M059J (cell line): ENCODE measurements at places on chromosomes 6 and 20. TPM values are rescaled to one million over a fixed set of nuclear protein-coding genes. Genes with fewer than 3 reads are reported as not detected.

Gene TFAP2D
- total RNA-seq: not detected in 2 replicates

Gene CAGE1
- 0.02 TPM in 1 of 2 replicates, not detected in the other for total RNA-seq

Gene NTSR1
- 0.07 and 0.54 TPM in 2 replicates for total RNA-seq

Gene HLA-DRB1
- total RNA-seq: 0.17 TPM in 1 of 2 replicates, not detected in the other

Gene COL11A2
- 0.02 TPM in 1 of 2 replicates, not detected in the other for total RNA-seq

Gene DUSP15
- 0.91 and 3.2 TPM in 2 replicates for total RNA-seq

Gene TMEM74B
- 0.34 TPM in 2 replicates for total RNA-seq

- no peak for DNase-seq
These were observed 146.0 kb downstream of the CEBPB start for GRCh38 chr20:50336661-50337060.

- DNase-seq: no peak
These were observed 7.3 kb upstream of the ENTPD6 start for GRCh38 chr20:25188218-25188617.

DNA sequence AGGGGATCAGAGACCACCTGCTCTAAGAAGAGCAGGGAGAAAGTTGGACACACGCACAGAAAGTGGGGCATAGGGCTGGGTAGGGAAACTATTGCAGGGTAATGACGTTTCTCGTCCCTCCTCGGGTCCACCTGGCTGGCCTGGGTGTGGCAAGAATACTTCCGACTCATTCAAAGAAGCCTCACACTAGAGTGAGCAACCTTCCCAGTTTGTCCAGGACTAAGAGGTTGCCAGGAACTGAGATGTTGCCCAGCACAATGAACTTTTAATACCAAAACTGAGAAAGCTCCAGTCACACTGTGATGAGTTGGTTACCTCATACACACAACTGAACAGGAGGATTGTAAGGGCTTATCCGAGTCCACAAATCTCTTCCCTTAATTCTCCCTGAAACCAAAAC, 74.5 kb upstream of the ADGRF1 start:
- DNase-seq: no peak

DNA sequence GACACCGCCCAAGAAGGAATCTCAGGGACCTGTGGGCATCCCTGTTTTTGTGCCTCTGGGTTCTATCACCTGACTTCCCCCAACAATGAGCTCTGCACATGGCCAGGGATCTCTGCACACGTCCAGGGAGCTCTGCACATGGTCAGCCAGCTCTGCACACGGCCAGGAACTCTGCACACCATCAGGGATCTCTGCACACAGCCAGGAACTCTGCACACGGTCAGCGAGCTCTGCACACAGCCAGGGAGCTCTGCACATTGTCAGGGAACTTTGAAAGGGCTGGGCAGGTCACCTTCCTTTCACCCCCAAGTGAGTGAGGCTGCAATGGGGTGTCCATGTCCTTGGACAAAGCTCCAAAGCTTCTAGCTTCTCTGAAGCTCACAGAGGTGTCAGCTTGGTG, 5.2 kb upstream of the SLCO4A1 start:
- no peak for DNase-seq

GRCh38 chr20:59579404-59580145, 24.8 kb upstream of the PHACTR3 start:
- DNase-seq: no peak

DNA sequence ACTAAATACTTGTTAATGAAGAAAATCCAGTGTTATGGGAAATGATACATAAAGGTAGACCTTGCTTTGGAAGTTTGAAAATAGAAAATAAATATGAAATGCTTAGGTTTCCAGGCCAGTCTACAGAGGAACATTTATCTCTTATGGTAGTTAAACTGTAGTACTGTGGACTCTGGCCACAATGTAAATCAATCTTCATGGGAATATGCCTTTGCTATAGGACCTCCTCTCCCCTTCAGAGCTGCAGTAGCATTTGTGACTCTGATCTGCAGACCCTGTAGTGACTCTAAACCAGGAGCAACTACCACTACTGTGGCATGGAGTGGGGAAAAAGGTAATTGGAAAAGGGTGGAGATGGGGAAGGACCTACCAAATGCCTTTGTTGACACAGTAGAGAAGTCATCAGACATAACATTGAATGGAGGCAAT, 4.5 kb downstream of the HSPA1A start:
- DNase-seq: peak; percentile 14

- DNase-seq: no peak
These were observed 63.6 kb downstream of the RIPOR3 start for GRCh38 chr20:50627747-50628146.

GRCh38 chr6:158131926-158132325, 36.1 kb downstream of the SERAC1 start:
- peak; percentile 33 for DNase-seq

- no peak for DNase-seq
These were observed 14.0 kb upstream of the GSTA4 start for GRCh38 chr6:53009056-53009455.

GRCh38 chr6:128519132-128519930, 1.1 kb downstream of the PTPRK start:
- DNase-seq: peak; percentile 84

DNA sequence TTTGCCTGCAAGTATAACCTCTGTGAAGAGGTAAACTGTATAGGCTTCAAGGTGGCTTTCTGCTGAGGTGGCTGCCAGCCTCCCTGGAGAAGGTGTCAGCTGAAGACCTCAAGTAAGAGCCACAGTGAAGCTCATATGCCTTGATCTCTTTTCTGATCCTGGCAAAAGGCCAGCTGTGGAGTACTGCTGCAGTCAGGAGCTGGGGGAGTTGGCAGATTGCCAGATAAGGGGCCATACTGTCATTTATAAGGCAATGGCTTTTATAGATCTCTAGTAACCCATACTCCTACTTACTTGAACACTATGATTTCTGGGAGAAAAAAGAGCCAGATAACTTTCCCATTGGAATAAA, 8.8 kb upstream of the CEP85L start:
- DNase-seq: no peak

DNA sequence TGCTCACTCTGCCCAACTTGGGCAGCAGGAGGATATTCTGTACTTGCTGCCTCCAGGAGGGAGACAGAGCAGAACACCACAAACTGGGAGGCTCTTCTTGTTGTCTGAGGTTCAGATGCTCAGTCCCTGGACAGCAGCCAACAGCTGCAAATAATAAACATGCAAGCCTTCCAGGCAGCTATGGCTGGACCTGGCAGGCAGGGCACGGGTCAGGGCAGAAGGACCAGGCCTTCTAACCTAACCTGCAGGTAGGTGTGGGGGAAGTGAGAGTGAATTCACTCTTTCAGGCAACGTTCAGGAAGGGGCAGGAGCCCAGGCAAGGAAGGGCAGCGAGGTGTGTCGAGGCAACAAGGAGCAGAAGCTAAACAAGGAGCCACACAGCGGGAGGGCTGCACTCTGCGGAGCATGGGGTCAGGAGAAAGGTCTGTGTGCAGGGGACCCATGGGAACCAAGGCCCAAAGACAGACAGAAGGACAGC, 31.5 kb downstream of the NINL start:
- peak; percentile 60 for DNase-seq

DNA sequence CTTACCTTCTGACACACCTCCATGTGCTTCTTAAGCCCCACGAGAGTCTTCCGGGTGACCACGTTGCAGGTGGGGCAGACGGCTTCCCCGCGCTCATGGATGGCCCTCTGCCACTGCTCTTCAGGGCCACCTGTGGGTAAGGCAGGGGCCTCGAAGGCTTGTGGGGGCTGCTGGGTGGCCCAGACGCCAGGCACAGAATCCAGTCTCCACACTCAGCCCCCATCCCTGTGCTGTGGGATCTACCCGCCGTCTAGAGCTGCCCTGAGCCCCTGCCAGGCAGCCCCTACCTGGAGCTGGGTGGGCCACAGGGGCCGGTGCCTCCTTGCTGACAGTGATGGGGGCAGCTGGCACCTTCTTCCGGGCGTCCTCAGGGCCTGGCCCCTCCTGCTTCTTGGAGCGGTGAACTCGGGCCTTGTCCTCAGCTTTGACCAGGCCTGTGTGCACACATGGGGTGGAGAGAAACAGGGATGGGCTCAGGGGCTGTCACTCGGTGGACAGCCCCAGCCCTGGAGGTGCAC, 5.9 kb downstream of the ZNF512B start:
- DNase-seq: no peak

- DNase-seq: no peak
These were observed 59.4 kb upstream of the FRMD1 start for GRCh38 chr6:168138436-168138835.

GRCh38 chr6:162058281-162058875, 669.2 kb downstream of the PRKN start:
- DNase-seq: peak; percentile 62

GRCh38 chr6:53360093-53360912, 11.6 kb upstream of the ELOVL5 start:
- peak; percentile 76 for DNase-seq

DNA sequence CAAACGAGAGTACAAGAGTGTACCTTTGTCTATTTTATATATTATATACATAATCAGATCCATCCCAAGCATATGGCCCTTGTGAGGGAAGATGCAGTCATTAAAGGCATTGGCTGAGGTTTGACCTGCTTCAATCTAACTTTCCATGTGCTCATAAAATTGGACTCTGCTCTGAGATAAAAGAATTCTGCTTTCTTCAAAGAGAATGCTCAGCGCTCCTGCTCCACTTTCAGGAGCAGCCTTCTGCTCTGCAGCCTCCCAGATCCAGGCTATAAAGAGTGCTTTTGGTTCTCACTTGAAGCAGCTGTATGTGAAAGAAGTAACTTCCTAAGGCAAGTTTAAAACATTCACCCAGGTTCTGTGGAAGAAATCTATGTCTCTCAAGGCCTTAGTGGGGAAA, 45.3 kb downstream of the CD83 start:
- DNase-seq: no peak

DNA sequence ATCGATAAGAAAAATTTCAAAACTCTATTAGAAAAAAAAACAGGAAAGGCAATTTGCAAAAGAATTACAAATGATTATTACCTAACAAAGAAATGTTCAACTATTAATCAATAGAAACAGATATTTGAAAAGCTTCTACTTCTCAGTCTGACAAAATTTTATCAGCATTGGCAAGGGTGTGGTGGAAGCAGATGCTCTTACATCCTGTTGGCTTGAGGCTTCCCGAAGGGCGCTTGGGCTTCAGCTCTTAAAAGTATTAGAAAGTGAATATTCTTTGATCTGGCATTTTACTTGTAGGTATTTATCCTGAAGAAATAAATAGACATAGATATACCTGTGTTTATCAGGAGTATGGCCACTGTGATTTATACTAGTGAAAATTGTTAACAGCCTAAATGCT, 38.7 kb downstream of the SLC35D3 start:
- no peak for DNase-seq

DNA sequence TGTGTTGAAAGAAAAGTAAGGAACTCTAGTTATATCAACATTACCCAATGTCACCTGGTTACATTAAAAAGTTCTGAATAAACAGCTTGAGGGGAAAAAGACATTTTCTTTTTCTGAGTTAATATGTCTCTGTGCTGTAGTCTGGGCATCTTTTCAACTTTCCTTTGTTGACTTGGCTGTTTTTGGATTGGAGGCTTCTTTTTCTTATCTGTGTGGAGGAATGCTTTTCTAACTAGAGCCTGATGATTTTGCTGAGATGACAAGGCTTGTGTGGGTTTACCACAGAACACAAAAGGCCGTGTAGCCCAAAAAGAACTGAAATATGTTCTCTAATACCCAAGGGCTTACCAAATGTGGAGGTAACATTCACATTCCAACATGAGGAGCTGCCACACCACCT, 161.8 kb downstream of the KCNQ5 start:
- DNase-seq: peak; percentile 83

- DNase-seq: no peak
These were observed 2.9 kb downstream of the TPD52L1 start for GRCh38 chr6:125156496-125156895.

DNA sequence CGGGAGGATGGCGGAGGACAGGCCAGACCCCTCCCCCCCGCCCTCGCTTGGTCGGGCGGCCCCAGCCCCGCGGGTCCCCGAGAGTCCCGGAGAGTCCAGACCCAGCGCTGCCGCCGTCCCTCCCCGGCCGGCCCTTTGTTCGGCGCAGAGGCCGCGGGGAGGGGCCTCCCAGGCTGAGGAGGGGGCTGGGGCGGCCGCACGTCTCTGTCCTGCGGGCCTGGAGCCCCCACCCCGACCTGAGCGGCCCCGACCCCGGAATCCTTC, 806 bp downstream of the KCNQ2 start:
- no peak for DNase-seq

- peak; percentile 1 for DNase-seq
These were observed 162.0 kb downstream of the FAXC start for GRCh38 chr6:99187429-99187828.

DNA sequence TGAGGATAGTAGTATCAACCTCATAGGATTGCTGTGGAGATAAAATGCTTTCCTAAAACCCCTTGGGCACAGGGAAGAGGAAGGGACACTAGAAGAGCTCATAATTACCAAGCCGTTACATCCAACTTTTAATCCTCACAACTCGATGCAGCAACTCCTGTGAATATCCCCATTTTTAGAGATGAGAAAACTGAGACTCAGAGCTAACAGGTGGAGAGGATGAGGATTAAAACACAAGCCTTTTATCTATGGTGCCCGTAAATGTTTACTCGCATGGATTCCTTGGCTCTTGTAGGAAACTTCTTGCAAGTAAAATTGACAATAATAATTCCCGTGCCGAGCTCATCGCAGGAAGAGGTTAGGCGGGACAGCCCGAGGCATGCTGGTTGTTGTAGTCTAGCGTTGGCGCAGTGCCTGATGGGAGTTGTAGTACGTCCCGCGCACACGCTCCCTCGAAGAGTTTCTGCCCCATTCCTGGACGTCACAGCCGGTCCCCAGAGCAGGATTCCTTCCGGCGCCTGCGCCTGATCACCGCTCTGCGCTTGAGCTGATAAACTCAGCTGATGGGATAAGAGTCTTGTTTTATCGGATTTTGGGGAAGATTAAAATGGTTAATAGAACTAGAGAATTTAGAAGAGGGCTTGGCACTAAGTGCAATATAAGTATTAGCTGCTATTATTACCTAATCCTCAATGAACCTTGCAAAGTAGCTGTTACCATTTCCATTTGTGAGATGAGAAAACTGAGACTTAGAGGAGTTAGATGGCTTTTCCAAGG, 2.8 kb upstream of the UBE2V1 start:
- DNase-seq: peak; percentile 98
